ENCODE measurements at places on chromosomes 4 and X.

- DNase-seq, result no peak
Observed at GRCh38 chrX:38583181-38583580, 21.8 kb downstream of the TSPAN7 start.

GRCh38 chr4:82543131-82543530 is 18.7 kb downstream of the TMEM150C start:
- no peak for DNase-seq

DNA sequence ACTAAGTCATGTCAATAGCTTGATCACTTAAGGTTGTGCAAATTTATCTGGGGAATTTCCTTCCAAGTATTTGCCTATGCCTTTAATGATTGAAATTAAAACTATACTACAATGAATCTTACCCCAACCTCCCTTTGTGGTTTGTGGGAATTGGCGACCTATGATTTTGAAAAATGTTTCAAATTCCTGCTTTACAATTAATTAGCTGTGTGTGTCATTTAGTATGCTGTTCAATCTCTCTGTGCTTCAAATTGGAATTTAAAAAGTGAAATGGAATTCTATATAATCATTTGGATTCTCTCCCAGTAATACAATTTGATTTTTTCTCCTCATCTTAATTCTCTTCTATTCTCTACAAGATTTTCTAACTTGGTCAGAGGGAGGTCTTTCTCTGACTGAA is 2319.5 kb downstream of the ARAP2 start:
- no peak for DNase-seq

DNA sequence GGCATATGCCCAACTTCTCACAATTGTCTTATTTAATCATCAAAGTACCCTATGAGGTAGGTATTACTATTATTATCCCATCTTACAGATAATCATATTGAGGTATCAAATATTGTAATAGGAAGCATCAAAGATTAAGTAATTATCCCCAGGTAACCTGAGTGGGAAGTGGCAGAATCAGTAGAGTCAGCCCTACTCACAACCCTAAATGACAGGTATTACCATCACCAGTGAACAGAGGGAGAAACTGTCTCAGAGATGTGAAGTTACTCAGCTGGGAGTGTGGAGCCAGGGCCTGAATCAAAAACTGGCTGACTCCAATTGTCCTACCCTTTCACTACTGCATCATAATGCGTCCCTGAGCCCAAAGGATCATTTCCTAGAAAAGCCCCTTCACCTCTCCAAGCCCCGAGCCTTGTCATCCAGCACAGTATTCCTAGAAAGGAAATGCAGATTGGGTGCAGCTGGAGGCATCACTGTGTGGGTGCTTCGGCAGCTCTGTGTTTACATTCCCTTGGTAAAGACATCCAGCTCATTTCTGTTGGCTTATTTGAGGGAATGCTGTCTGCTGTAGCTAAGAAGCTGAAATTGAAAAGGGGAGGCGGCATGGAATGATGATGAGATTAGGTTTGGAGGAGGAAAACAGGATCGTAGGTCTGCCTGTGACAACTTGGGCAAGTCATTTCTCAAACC is 72.8 kb downstream of the DHX15 start:
- no peak for DNase-seq

GRCh38 chr4:57607566-57608180 is 497.5 kb upstream of the IGFBP7 start:
- no peak for DNase-seq

DNA sequence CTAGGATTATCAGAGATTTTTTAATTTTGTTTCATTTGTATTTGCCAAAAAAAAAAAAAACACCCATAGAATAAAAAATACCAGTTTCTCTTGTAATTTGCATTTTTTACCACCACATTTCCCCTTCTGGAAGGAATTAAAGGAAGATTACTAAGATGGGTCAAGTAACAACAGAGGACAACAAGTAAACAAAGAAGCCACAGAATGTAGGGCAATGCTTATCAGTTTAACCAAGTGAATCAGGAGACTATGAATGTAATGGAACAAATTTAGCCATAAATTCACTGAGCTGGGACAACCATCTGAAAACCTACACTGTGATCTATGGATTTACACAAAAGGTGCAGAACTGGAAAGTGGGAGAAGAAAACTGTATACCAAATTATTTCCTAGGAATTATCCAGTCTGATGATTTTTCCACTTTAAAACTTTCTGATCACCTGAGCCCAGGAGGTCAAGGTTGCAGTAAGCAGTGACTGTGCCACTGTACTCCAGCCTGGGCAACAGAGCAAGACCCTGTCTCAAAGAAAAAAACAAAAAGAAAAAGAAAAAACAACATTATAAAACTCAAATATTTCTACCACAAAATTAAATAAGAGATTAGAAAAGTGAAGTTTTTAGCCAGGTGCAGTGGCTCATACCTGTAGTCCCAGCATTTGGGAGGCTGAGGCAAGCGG is 32.4 kb downstream of the LRBA start:
- DNase-seq, result no peak

DNA sequence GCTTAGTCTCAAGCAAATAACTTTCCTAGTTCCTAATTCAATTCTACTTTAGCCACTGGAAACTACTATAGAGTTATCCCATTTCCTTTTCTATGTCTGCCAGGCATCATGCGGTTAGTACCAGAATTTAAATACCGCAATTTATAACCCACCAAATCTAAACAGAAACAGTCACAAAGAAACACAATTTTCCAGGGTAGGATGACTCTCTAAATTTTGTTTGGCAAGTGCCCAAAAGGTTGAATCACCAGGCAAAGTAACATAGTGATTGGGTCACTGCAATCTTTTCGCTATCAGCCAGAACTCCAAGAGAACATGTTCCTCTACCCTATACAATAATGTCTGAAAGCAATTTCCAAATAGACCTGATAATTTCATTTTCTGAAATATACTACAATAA is 240.2 kb upstream of the GRIA3 start:
- no peak for DNase-seq

GRCh38 chrX:75786290-75786689 is 1.2 kb upstream of the MAGEE2 start:
- DNase-seq, result no peak

- DNase-seq, result no peak
Observed at GRCh38 chrX:110394651-110395050, 36.0 kb downstream of the RTL9 start.

DNA sequence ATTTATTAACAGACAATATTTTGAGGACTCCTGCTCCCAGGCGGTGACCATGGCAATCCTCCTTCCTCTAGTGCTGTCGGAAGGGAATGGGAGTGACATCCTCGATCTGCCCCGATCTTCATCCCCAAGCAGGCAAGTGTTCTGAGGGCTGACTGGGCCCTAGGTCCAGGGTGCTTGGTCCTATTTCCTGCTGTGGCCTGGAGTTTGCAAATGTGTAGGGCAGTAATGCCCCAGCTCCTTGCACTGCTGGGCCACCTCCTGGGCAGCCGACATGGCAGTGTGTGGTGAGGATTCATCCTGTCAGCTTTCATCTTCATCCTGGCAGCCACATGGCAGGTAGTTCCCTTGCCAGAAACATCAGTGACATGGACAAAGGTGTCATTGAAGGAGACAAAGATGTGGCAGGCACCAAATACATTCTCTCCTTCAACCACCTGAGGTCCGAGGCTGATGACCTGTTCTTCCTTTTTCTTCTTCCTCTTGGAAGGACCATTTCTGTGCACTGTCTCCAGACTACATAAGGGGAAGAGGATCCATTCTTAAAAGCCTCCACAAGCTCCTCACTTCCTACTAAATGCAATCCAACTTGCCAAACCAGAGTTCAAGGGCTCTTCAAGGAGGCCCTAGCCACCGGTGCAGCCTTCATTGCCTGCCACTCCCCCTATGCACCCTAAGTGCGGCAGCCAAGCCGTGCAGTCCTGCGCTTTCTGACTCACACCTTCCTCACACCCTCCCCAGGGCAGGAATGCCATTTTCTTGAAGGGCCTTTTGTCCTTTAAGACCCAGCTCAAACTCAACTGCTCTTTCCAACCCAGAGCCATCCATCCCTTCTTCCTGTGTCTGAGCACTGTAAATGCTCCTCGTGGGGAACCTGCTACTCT is 65.7 kb downstream of the TMEM154 start:
- no peak for DNase-seq

- no peak for DNase-seq
Observed at GRCh38 chr4:181319629-181320028, 923.6 kb upstream of the TENM3 start.

DNA sequence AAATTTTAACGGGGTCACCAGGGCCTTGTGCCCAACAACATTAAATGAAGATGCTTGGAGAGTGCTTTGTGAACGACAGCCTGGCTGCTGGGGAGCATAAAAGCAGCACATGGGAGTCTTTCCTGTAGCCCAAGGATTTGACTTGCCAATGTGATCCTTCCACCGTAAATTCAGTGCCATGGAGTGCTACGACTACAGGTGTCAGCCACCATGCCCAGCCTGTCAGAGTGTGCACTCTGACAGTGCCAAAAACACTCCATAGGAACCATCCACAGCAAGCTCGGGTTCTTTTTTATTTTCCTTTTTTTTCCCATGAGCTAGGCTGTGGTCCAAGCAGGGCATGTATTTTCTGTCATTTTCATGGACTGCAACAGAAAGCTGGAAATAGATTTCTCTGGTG is 156.9 kb downstream of the NLGN4X start:
- no peak for DNase-seq

DNA sequence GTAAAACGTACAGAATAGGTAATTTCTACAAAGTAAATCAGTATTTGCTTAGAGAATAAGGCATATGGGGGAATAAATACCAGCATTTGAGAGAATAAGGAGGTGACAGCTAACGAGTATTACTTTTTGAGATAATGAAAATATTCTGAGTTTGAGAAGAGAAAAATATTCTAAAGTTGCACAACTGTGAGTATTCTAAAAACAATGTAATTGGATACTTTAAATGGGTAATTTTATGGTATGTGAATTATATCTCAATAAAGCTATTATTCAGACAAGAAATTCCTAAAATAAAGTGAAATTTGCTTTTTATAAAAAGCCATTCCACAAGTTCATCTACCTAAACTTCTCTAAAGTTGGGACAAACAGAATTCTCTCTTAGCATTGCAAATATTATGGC is 62.6 kb downstream of the PDGFC start:
- DNase-seq, result no peak

DNA sequence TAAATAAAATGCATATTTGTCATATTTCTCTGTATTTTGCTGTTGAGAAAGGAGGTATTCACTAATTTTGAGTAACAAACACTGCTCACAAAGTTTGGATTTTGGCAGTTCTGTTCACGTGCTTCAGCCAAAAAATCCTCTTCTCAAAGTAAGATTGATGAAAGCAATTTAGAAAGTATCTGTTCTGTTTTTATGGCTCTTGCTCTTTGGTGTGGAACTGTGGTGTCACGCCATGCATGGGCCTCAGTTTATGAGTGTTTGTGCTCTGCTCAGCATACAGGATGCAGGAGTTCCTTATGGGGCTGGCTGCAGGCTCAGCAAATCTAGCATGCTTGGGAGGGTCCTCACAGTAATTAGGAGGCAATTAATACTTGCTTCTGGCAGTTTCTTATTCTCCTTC is 3.3 kb downstream of the HTT start:
- no peak for DNase-seq

GRCh38 chr4:16727218-16727617 is 171.2 kb downstream of the LDB2 start:
- DNase-seq, result no peak

DNA sequence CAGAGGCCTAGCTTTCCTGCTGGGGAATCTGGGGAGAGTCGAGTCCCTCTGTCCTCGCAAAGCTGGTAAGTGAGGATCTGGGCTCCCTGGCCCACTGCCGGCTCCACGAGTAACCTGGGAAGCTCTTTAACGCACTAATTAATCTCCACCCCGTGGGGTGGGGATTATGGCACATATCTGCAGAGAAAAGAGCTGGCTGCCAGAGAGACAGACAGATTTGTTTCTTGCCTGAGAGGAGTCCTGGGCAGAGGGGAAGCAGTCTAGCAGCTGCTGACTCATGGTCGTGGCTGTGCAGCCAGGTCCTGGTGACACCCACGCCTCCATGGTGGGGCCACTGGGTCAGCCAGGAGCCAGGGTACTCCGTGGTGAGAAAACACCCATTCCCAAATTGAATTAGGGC is 14.0 kb downstream of the SORCS2 start:
- peak; percentile 64 for DNase-seq

DNA sequence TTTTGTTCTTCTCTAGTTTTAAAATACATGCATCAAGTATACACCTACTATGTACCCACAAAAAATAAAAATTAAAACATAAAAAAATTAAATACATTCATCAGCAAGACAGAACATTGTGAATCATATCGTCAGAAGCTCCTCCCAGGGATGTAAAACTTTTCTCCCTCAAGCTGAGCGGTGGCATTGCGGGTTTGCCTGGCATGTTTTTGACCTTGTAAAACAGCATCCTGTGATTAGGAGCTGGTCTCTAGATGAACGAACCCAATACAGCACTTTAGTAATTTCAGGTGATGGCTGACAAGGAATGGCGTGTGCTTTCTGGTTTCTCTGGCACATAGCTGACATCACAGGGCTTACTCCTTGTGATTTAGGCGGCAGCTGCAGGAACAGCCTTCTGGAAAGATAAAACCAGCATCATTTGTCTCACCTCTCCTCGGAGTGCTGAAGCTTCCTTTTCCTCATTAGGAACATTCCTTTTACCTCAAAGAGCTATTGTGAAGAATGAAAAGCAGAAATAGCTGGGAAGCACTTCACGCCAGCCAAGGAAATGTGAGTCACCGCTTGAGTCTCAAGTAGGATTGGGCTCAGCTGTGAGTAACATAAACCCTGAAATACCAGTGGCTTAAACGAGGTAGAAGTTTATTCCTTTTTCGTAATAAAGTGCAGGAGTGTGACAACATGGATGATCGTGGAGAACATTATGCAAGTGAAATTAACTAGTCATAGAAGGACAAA is 44.3 kb downstream of the NYX start:
- DNase-seq, result no peak

- DNase-seq, result no peak
Observed at GRCh38 chr4:959338-960139, 13.8 kb downstream of the DGKQ start.

GRCh38 chr4:77092975-77093374 is 17.2 kb upstream of the CCNI start:
- DNase-seq, result no peak

GRCh38 chr4:188534917-188535316 is 395.7 kb downstream of the TRIML1 start:
- DNase-seq, result no peak

- DNase-seq, result no peak
Observed at GRCh38 chrX:94871640-94872039, 1197.6 kb downstream of the FAM133A start.

GRCh38 chr4:7890635-7891393 is 48.8 kb downstream of the AFAP1 start:
- no peak for DNase-seq

GRCh38 chr4:175762582-175762981 is 49.5 kb downstream of the GPM6A start:
- DNase-seq, result no peak

DNA sequence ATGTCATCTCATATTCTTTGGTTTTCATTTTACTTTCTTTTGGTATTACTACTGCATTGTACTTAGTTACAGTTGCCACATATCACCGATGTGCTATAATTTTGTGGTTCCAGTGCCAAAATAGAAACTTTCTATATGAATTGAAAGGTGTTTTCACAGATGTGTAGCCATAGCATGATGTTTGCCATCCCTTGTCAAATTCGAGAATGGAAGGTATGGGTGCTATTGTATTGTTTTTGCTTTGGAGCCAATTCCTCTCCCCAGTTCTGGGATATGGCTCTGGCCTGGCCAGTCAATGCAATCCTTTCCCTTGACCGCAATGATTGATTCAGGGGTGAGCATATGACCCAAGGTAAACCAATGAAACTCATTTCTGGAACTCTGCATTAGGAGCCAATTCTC is 86.2 kb upstream of the RPS6KA3 start:
- no peak for DNase-seq

Measured in D721Med (cell line).